ENCODE measurements at places on chromosomes 7 and 10. TPM values are rescaled to one million over a fixed set of nuclear protein-coding genes. Genes with fewer than 3 reads are reported as not detected.

GRCh38 chr10:82934429-82934828, 1059.4 kb downstream of the NRG3 start:
- H3K4me1 ChIP-seq: no peaks in the 10 kb centered on the region
- H3K27me3 ChIP-seq: no peaks in the 10 kb centered on the region
- H3K27ac ChIP-seq: no peak overlapping the region
- no peak for DNase-seq
- H3K4me3 ChIP-seq: no peak overlapping the region

DNA sequence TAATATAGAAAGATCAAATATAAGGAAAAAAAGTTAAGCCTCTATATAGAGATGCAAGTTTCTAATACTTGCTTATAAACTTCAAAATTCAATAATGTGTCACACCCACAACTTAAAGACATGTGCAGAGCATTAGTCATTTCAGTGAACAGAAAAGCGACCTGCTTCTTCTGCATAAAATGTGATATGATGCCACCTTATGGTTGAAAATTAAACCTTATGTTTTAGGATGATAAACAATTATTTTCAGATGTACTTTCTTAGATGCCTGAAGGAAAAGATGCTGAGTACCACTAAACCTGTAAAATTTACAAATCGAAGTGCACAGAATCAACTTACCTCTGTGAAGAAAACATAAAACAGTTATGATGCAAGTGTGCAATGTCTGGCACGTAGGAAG, 96.0 kb downstream of the MTERF1 start:
- no peak overlapping the region for H3K4me3 ChIP-seq
- H3K27ac ChIP-seq: no peak overlapping the region
- no peaks in the 10 kb centered on the region for H3K4me1 ChIP-seq
- no peak for DNase-seq
- no peaks in the 10 kb centered on the region for H3K27me3 ChIP-seq
- no peaks in the 10 kb centered on the region for H3K36me3 ChIP-seq

Gene SLC13A1
- polyA plus RNA-seq: not detected

DNA sequence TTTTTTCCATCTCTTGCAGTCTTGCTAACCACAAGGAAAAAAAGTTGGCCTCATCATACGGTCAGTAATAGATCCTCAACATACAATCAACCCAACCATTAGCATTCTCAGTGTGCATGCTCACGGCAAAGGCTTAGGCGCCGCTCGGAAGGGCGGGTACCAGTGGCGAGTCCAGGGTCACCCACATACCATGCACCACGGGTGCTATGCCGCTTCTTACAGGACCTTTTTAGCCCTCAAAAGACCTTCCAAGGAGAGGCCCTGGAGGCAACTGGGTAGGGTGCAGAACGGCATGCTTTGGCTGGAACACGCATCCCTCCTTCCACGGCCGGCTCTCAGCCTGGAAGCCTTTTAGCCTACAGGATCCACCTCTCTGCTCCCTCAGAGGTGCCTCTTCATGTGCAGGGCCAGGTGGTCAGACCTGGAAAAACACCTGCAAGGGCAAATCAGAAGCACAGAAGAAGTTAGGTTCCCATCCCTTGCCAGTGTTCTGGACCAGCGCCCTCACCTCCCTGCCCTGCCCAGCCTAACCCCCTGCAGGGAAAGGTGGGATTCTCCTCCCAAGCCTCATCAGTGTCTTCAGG, 5.8 kb downstream of the KLF6 start:
- no peaks in the 10 kb centered on the region for H3K27me3 ChIP-seq
- H3K4me3 ChIP-seq: peak overlapping the region; percentile 2
- peak overlapping the region; percentile 100 for H3K27ac ChIP-seq
- peaks cover 64% of the 10 kb centered on the region for H3K4me1 ChIP-seq

DNA sequence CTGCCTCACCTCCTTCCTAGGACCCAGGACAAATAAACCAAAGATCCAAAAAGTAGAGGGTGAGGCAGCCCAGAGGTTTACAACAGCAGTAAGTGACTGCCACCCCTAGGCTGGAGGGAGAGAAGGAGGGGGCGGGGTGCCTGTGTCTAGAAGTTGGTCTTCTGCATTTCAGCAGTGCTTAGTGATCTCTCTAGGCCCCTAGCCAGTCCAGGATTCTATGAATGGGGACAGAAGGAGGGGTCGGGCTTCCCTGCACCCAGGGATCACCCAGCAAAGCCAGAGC, 62.8 kb upstream of the KDM7A start:
- H3K36me3 ChIP-seq: no peaks in the 10 kb centered on the region
- no peak for DNase-seq
- H3K4me1 ChIP-seq: no peaks in the 10 kb centered on the region

DNA sequence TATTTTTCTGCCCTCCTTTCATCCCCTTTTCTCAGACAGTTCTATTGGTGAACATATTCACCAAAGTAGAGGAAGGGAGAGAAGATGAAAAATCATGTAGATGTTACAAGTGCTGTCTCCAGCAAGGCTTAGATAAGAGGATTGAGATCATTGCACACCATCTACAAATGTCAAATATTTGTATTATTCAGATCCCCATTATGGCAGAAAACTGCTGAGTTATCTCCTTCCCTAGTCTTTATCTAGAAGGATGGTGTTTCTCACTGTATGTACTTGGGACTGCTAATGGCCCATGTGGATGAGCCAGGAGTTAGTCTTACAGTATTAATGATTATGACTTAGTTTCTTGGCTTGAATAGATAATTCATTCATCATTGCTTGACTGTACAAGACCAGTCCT, 147.2 kb upstream of the EEPD1 start:
- no peaks in the 10 kb centered on the region for H3K4me1 ChIP-seq
- H3K4me3 ChIP-seq: no peak overlapping the region
- H3K27ac ChIP-seq: no peak overlapping the region
- no peak for DNase-seq

All from keratinocyte (primary cell).